ENCODE measurements at places on chromosomes 12 and 14. TPM values are rescaled to one million over a fixed set of nuclear protein-coding genes. Genes with fewer than 3 reads are reported as not detected.

KRT72 gene
- polyA plus RNA-seq = not detected

HOXC13 gene
- 6.5 TPM for polyA plus RNA-seq

LRFN5 gene
- not detected for polyA plus RNA-seq

HECTD4 gene
- 9.9 TPM for polyA plus RNA-seq

PPP1R1A gene
- not detected for polyA plus RNA-seq

LMNTD1 gene
- polyA plus RNA-seq = not detected

CATSPERB gene
- not detected for polyA plus RNA-seq

KRT75 gene
- polyA plus RNA-seq = not detected

HELB gene
- 1.3 TPM for polyA plus RNA-seq

TGM1 gene
- polyA plus RNA-seq = 1.4 TPM

NCKAP5L gene
- polyA plus RNA-seq = 8.5 TPM

PLEKHG7 gene
- polyA plus RNA-seq = not detected

TAMALIN gene
- 0.30 TPM for polyA plus RNA-seq

ACSM4 gene
- polyA plus RNA-seq = not detected

HIP1R gene
- polyA plus RNA-seq = 11.2 TPM

SLC5A8 gene
- not detected for polyA plus RNA-seq

KRR1 gene
- 66.1 TPM for polyA plus RNA-seq

BHLHE41 gene
- polyA plus RNA-seq = 1.1 TPM

C12orf54 gene
- polyA plus RNA-seq = not detected

POTEG gene
- polyA plus RNA-seq = not detected

RNF212B gene
- not detected for polyA plus RNA-seq

LRRK2 gene
- polyA plus RNA-seq = 5.2 TPM

A2M gene
- not detected for polyA plus RNA-seq

FAM177A1 gene
- 73.9 TPM for polyA plus RNA-seq

KCNH3 gene
- polyA plus RNA-seq = 1.8 TPM

COX8C gene
- not detected for polyA plus RNA-seq

MGP gene
- 0.30 TPM for polyA plus RNA-seq

TTC9 gene
- polyA plus RNA-seq = 1.3 TPM

HSPA2 gene
- polyA plus RNA-seq = 171 TPM

ZNF641 gene
- 6.5 TPM for polyA plus RNA-seq

P2RX7 gene
- polyA plus RNA-seq = not detected

DPPA3 gene
- not detected for polyA plus RNA-seq

AMHR2 gene
- 0.18 TPM for polyA plus RNA-seq

PTGER2 gene
- polyA plus RNA-seq = 0.51 TPM

SOX5 gene
- polyA plus RNA-seq = not detected

ITGA7 gene
- 1.9 TPM for polyA plus RNA-seq

HNRNPA1 gene
- 1,479 TPM for polyA plus RNA-seq

NFATC4 gene
- 0.10 TPM for polyA plus RNA-seq

VWF gene
- not detected for polyA plus RNA-seq

GLTP gene
- polyA plus RNA-seq = 16.7 TPM

ABCD2 gene
- polyA plus RNA-seq = not detected

ZNF740 gene
- 15.6 TPM for polyA plus RNA-seq

DDX24 gene
- polyA plus RNA-seq = 127 TPM

ACAD10 gene
- 15.2 TPM for polyA plus RNA-seq

SYCP3 gene
- 0.22 TPM for polyA plus RNA-seq

CPNE6 gene
- polyA plus RNA-seq = not detected

ENDOU gene
- not detected for polyA plus RNA-seq

SRSF9 gene
- 288 TPM for polyA plus RNA-seq

KRT5 gene
- not detected for polyA plus RNA-seq

IRAK3 gene
- 0.16 TPM for polyA plus RNA-seq

RPGRIP1 gene
- polyA plus RNA-seq = 0.26 TPM

KLHL28 gene
- polyA plus RNA-seq = 3.4 TPM

PPM1H gene
- 7.8 TPM for polyA plus RNA-seq

IL26 gene
- not detected for polyA plus RNA-seq

CHGA gene
- polyA plus RNA-seq = 0.70 TPM

Measured in A549 (cell line).